Stimulated activated CD8-positive, alpha-beta memory T cell treated with anti-CD3 and anti-CD28 coated beads, Interleukin-2, amount 100 ng/mL, for 1 hour (primary cell): ENCODE measurements at places on chromosomes 2 and 18.

DNA sequence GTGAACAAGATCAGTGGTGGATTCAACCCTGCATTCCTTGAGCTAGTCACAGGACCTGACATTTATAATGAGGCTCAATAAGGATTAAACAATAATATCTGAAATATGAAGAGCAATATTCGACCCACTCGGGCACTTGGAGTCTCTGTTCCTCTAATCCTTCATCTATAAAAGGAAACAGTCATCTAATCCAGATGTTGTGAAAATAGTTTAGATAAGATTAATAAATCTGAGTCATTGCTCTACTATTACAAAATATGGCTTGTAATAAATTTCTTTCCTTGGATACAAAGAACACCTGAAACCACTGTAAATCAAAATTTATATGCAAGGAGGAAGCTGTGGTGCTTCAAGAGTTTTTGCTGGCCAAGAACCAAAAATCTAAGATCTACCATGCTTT, 846.9 kb upstream of the ACVR2A start:
- no peak for DNase-seq

DNA sequence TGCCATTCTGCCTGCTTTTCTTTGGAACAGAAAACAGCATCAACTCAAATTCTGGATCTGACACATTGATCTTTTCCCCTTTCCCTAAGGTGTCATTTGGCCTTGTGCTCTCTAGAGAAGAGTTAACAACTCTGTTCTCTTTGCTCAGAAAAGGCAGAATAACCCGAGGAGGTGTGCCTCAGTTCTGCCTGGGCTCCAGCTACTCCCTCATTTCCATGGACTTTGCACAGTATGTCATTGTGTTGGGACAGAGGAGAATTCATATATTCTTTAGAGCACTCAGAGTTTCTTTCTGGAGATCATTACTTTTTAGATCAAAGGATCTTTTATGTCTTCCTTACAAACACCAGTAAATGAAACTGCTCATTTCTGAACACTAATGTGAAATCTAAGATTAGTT, 249.1 kb downstream of the PHLPP1 start:
- DNase-seq = no peak

- no peak for DNase-seq
Observed at GRCh38 chr2:35454966-35455638, 900.5 kb upstream of the CRIM1 start.

GRCh38 chr2:60047347-60047746, 506.1 kb downstream of the BCL11A start:
- DNase-seq = no peak

DNA sequence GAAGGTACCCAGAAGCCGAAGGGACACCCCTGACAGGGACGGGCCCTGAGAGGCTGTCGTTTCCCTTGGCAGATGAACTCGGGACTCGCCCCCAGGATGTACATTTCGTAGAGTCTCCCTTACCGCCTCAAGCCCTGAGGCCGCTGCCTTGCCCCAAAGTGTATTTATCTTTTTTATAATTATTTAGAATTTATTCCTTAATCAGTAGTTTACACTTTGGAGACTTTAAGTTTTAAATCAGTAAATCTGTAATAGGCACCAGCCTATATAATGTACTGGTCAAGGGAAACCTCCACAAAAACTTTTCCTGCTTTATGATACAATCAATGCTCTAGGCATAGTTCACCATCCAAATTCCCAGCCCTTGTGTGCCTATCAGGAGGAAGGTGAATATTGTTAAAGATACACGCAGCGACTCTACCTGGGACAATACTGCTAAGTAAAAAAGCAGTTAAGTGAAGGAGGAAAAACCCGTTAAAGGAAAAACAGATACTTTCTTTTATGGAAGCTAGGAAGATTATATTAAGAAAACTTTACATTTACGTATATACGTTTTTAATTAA, 848 bp downstream of the VRK2 start:
- DNase-seq = no peak

DNA sequence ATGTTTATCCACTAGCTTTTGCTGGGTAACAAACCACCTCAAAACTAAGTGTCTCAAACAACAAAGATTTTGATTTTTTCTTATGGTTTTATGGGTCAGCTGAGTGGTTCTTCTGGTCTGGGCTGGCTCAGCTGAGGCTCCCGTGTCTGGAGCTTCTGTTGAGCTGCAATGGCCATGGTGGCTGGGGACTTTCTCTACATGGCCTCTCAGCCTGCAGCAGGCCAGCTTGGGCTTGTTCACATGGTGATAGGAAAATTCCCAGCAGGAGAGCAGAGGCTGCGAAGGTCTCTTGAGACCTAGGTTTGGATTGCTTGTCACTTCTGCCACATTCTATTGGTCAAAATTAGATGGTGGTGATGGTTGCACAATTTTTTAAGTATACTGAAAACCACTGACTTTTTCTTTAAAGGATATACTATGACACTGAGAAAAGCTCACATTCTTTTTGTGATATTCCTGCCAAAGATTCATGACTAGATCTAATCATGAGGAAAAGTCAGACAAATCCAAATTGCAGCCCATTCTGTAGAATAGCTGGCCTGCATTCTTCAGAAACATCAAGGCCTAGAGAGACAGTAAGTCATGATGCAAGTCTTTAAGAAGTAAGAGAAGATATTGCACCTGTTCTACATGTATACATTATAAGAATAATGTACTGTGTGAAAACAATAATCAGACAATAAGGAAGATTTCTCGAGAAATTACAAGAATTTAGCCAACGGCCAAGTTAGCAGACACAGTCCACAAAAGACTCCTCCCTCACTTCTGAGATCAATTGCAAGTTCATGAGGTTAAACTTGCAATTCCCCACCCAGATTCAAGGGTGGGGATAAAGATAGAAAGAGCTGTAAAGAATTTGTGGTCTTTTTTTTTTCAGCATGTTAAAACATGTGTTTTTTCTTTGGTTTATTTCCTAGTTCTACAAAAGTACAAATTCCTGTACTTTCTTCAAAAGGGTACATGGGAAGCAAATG, 35.0 kb upstream of the IL1R2 start:
- DNase-seq = no peak

DNA sequence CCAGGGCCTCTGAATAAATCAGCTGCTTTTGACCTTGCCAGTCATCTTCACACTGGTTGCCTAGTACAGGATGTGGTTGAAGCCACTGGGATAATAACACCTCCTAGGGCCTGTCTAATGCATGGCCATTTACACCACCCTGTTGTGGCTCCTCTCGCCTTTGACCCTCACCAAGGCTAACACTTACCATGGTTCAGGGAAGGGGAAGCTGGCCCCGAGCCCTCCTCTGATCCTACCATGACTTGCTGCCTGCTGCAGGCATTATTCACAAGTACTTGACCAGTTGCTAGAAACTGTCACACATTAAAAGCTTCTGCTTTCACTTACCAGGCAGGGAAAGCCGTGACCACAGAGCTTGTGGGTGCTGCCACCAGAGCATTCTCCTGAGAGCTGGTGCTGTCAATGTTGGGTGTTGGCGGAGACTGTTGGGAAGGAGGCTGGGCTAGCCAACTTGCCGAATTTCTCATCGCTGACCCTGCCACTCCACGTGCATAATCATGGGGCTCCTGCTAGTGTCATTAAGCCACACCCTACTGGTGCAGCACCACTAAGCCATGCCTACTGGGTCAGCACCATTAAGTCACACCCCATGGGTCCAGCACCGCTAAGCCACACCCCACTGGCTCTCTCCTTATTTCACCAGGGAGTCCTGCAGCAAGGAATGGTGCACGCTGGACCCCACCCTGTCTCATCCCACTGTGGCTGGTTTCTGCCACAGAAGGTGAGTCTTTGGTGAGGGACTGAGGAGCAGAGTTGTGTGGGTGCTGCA, 47.0 kb upstream of the TTC39C start:
- no peak for DNase-seq

GRCh38 chr2:233063269-233063975, 3.3 kb downstream of the INPP5D start:
- DNase-seq = no peak

GRCh38 chr2:233093721-233094120, 33.6 kb downstream of the INPP5D start:
- no peak for DNase-seq

DNA sequence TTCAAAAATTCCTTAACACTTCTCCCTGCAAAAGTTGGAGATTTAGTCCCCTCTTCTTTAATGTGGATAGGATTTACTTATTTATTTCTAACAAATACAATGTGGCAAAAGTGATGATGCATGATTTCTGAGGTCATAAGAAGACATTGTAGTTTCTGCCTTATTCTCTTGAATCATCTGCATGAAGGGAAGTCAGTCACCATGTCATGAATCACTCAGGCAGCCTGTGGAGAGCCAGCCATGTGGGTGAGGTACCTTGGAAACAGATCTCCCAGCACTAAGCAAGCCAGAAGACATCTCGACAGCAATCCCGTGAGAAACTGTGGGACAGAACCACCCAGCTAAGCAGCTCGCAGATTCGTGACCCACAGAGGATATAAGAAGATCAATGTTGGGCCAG, 2.7 kb upstream of the ZC3H8 start:
- no peak for DNase-seq

- no peak for DNase-seq
Observed at GRCh38 chr2:6423944-6424343, 441.8 kb downstream of the CMPK2 start.

- DNase-seq = no peak
Observed at GRCh38 chr2:195313962-195314361, 343.1 kb upstream of the SLC39A10 start.

DNA sequence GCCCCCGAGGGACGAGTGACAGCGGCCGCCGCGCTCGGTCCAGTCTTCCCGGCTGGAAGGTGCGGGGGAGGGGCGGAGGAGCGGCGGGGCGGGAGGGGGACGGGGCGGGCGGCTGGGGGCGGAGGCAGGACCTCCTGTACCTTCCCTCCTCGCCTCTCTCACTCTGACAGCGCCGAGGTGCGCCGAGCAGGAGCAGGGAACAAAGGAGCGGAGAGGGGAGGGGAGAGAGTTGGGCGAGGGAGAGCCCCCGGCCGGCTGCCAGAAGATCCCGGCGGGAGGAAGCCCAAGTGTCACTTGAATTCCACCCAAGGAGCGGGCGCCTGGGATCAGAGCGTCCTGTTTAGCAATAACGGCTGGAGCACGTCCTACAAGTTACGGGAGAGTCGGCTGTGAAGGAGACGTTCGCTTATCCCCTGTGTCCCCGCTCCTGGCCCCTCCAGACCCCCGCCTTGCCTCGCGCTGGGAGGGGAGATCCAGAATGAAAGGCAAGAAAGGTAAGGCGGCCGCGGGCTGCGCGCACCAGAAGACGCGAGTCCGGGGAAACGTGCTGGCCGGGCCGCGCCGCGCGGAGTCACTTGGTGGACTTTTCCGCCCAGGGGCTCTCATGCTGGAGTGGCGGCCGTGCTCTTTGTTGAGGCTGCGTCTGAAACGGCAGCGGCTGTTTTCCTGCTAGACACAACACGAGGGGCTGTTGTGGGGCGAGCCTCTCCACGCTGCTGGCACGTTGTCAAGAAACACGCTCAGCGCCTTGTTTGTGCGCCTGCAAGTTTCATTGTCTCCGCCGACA, at the start of gene TGIF1:
Gene TGIF1 (plus strand): TSS at position 161 of the 787 bp plus-strand sequence. CDS start 318 bp downstream, at position 479.
- DNase-seq = peak; percentile 50

DNA sequence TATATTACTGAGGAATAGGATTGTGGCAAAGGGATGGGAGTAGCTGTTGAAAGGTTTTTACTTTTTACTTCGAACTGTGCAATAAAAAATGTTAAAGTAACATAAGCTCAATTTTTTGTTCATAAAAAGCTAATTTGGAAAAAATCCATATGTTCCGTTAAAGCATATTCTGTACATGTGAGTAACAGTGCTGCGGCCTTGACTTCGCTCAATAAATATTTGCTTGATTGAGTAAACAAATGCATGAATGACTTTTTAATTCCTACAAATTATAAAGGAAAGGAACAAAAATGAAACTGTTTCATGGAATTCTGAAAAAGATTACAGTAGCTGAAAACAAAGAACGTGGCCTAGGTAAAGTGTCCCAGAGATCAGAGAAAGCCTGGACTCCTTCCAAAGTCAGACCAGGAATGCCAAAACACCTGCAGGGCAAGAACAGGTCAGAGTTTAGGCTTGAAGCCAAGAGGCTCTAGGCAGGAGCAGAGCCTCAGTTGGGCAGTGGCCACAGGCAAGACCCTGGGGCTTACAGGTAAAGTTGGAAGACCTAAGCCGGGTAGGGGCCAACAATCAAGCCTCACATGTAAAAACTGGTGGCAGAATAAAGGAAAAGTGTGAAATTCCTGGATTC, 44.3 kb upstream of the FIGN start:
- DNase-seq = no peak

GRCh38 chr2:14843507-14844204, 211.1 kb downstream of the LRATD1 start:
- DNase-seq = no peak

DNA sequence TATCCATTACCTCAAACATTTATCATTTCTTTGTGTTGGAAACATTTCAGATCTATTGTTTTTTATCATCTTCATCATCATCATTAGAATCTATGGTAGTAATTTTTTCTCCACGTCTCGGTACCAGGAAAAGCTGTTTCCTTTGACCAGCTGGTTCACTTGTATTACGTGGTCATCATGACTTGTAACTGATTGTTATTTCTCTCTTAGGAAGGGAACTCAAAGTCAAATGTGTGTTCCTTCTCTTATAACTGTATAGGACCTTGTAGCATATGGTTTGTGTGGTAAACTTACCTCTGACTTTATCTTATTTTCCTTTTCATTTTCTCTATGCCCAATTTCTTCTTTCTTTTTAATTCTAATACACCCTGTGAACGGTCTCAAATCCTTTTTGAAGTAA, 16.5 kb downstream of the NCOA1 start:
- no peak for DNase-seq

DNA sequence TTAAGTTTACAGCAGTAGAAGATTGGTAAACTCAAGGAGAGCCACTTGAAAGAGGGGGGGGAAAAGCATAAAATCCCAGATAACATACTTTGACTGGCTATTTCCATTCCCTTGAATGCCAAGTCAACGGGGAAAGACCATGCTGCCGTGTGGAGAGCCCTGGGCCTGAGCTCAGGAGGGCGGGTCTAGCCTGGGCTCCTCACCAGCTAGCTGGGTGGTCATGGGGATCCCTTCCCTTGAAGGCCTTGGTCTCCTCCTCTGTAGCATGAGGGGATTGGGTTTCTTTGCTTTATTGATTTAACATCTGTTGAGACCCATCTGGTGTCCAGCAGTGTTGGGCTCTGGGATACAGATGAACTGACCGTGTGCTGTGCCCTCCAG, 35.0 kb downstream of the TEX51 start:
- DNase-seq = no peak

DNA sequence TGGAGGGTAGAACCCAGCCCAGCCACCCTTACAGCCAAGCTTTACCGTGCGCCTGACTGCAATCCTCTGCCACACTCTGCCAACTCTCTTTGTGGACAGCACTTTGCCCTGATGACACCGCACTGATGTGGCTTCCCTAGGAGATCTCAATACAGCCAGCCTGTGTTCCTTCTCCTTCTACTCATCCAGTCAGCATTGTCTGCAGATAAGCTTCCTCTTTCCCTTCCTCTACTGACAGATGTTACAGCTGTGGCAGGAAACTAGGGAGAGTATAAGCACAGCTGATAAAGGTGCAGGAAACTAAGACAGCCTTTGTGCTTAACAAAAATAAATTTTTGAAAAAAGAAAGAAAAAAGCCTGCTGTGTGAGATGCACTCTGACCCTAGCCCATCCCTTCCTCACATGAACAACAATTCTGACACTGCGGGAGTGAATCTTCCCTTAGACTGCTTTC, 25.0 kb downstream of the CEP68 start:
- no peak for DNase-seq

- no peak for DNase-seq
Observed at GRCh38 chr18:49241852-49242251, 218.6 kb downstream of the DYM start.

GRCh38 chr2:8211384-8211783, 470.5 kb upstream of the ID2 start:
- no peak for DNase-seq

GRCh38 chr2:33583194-33583938, 15.7 kb downstream of the FAM98A start:
- no peak for DNase-seq
